ENCODE measurements at places on chromosomes 3 and 15.

GRCh38 chr15:89115547-89115946 is 27.3 kb downstream of the ABHD2 start:
- no peak overlapping the region for H3K4me3 ChIP-seq
- peaks cover 6% of the 10 kb centered on the region for H3K36me3 ChIP-seq
- H3K4me1 ChIP-seq, result no peaks in the 10 kb centered on the region
- no peak overlapping the region for H3K27ac ChIP-seq

DNA sequence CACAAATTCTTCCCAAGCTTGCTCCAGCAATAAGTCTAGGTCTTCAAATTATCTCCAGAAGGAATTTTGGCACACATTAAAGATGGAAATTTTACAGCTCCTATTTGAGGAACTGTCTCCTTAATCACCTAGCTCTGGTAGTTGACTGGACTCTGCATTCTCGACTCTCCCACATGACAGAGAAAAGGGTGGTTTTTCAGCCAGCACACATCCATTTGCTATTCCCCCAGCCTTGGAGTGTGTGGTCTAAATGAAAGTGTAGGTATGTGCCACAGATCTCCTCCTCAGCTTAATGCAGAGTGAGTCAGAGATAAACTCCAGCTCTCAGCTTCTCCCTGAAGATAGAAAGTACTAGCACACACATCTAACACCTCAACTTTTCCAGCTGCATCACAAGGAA is 62.2 kb upstream of the ALCAM start:
- H3K27me3 ChIP-seq, result no peaks in the 10 kb centered on the region
- H3K27ac ChIP-seq, result no peak overlapping the region
- H3K36me3 ChIP-seq, result no peaks in the 10 kb centered on the region
- no peak overlapping the region for H3K4me3 ChIP-seq
- DNase-seq, result no peak

DNA sequence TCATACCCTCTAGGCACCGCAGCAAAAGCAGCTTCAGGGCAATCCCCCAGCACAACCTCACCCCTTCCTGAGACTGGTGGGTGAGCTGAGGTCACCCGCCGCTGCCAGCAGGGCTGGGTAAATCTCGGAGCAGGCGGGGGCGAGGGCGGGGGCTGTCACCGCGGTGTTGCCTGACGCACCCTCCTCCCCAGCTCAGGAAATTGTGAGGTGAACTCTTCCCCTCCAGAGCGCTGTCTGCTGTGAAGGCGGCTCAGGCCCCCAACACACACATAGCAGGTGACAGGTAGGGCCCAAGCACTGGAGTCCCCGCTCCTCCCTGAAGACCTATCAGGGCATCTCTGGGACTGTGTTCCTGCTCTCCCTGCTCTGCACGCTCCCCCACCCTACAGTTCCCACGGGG is 30.2 kb upstream of the FURIN start:
- no peaks in the 10 kb centered on the region for H3K36me3 ChIP-seq
- peaks cover 12% of the 10 kb centered on the region for H3K4me1 ChIP-seq
- H3K27me3 ChIP-seq, result no peaks in the 10 kb centered on the region
- peak overlapping the region; percentile 67 for H3K27ac ChIP-seq

- DNase-seq, result peak; percentile 4
- H3K4me1 ChIP-seq, result peaks cover 3% of the 10 kb centered on the region
- H3K36me3 ChIP-seq, result no peaks in the 10 kb centered on the region
Measured at GRCh38 chr3:111831840-111832239, 27.2 kb upstream of the PHLDB2 start.

DNA sequence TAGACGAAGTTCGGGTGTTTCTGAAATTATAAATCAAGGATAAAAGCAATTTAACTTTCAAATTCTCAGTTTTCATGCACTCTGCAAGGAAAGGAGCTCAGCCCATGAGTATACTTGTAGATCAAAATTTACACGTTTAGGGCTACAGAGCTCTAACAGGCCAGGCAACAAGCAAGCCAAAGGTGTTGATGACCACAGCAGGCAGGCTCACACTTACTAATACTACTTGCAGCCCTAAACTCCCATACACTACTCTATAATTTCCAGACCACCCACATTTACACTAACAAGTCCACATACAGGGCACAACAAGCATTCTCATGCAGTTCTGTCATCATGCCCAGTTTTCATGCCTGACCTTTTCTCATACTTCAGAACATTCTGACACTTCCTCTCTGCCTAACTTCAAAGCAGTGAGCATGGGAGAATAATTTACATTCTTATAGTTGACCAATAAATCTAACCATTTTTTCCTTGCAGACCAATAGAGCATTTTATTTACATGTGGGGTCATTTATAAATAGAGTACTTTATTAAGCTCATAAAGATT is 124.7 kb upstream of the FRMD4B start:
- DNase-seq, result no peak
- H3K4me3 ChIP-seq, result no peak overlapping the region
- no peaks in the 10 kb centered on the region for H3K27me3 ChIP-seq
- no peaks in the 10 kb centered on the region for H3K4me1 ChIP-seq
- no peaks in the 10 kb centered on the region for H3K36me3 ChIP-seq
